Esophagus muscularis mucosa (tissue), 4 donors: ENCODE measurements at places on chromosomes 7 and 10. TPM values are rescaled to one million over a fixed set of nuclear protein-coding genes. Genes with fewer than 3 reads are reported as not detected.

HIPK2 gene
- 28.8 TPM for total RNA-seq

NUTM2E gene
- total RNA-seq, result not detected

RSPH10B gene
- not detected for total RNA-seq

FAM25C gene
- total RNA-seq, result not detected

HOXA7 gene
- total RNA-seq, result 0.33 TPM

DNA sequence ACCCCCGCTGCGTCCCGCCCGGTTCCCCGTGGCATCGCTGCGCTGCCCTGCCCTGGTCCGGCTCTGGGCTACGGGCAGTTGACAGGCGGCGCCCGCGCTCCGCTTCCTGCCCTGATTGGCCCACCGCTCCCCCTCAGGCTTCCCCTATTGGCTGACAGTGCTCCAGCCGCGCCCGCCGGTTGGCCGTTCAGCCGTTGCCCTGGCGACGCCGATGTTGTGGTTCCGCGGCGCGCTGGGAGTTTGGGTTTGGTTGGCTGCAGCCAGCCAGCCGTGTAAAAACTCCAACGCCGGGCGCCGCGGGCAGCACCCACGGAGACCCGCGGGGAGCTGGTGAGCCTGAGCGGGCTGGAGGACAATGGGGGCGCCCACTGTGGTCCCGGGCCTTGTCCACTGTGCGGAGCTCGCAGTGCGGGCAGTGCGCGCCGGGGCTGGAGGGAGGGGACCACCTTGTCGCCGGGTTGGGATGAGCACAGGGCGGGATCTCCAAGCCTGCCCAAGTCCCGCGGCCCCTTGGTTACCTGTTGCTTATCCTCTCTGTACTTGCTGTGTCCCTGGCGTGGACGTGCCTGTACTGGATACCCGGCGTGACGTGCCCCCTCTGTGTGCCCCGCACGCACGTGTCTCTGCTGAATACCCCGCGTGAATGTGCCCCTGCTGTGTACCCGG is at the start of gene C7orf57:
Gene C7orf57 (plus strand): TSS at position 243 of the 666 bp plus-strand sequence. CDS start 766 bp downstream, outside the sequence.
- H3K4me3 ChIP-seq, result peak within 1 kb of the TSS; percentile 59
- H3K27me3 ChIP-seq, result no peaks in the 10 kb centered on the region
- H3K36me3 ChIP-seq, result no peaks in the 10 kb centered on the region
- H3K4me1 ChIP-seq, result peaks cover 14% of the 10 kb centered on the region
- no peak within 1 kb of the TSS for H3K27ac ChIP-seq

- H3K27me3 ChIP-seq, result no peaks in the 10 kb centered on the region
- no peak overlapping the region for H3K27ac ChIP-seq
- DNase-seq, result no peak
- no peaks in the 10 kb centered on the region for H3K4me1 ChIP-seq
Observed at GRCh38 chr10:52483587-52483986, 169.5 kb downstream of the DKK1 start.

GRCh38 chr7:23100697-23101096 is 4.9 kb upstream of the KLHL7 start:
- H3K27me3 ChIP-seq, result no peaks in the 10 kb centered on the region
- H3K36me3 ChIP-seq, result no peaks in the 10 kb centered on the region
- H3K27ac ChIP-seq, result no peak overlapping the region
- peaks cover 3% of the 10 kb centered on the region for H3K4me1 ChIP-seq

DNA sequence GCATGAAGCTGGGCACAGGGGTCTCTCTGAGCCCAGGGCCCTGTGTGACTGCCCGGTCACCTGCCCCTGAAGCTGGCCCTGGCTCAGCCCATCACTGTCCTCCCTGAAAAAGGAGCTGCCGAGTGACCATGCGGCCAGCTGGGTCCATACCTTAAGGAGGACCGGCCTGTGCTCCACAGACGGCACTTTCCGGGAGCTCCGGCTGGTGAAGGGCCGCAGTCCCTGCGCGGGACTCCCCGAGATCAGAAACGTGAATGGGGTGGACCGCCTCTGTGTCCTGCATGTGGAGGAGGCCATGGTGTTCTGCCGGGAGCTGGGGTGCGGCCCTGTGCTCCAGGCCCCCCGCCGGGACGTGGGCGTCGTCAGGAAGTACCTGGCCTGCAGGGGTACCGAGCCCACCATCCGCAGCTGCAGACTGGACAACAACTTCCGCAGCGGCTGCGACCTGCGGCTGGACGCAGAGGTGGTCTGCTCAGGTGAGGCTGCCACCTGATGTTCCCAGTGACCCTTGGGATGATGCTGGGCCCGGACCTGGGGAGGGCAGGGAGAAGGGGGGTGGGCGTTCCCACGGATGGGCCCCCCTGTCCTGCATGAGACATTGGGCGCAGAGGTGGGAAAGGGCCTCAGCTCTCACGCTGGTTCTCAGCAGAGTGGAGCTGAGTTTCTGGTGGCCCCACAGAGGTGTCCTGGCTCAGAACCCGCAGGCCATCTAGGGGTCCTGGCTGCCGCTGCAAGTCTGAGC is 3.5 kb downstream of the SCART1 start:
- no peaks in the 10 kb centered on the region for H3K27me3 ChIP-seq
- no peak overlapping the region for H3K27ac ChIP-seq
- peak; percentile 77 for DNase-seq

DNA sequence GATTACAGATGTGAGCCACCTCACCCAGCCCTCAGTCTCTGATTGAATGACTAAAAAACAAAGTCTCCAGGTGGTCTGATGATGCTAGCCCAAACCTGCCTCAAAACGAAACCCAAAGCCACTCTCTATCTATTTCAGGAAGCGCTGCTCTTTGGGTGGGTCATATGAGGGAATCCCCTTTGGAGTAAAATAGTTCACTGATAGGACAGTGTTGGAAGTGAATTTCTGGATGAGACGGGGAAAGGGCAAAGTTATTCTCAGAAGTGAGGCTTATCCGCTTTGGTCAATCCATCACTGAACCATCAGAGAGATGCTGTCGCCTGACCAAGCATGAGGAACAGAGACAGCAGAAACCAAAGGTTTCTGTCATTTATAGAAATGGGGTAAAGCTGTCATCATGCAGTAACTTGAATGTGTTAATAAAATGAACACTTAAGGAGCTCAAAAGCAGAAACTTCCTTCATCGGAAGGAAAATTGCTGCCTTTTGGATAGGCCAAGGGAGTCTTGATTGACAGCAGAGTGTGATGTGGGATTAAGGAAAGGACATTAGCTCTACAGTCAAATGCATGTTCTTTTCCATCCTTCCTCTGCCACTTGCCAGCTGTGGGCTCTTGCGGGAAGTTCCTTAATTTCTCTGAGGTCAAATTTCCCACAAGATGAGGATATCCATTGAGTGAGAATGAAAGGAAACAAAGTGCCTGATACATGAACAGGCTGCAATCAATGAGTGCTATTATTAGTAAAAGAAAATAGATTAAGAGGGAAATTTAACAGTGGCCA is 64.9 kb upstream of the C1QL3 start:
- H3K4me3 ChIP-seq, result no peak overlapping the region
- DNase-seq, result no peak
- H3K36me3 ChIP-seq, result peaks cover 4% of the 10 kb centered on the region
- H3K27me3 ChIP-seq, result no peaks in the 10 kb centered on the region
- H3K4me1 ChIP-seq, result no peaks in the 10 kb centered on the region

DNA sequence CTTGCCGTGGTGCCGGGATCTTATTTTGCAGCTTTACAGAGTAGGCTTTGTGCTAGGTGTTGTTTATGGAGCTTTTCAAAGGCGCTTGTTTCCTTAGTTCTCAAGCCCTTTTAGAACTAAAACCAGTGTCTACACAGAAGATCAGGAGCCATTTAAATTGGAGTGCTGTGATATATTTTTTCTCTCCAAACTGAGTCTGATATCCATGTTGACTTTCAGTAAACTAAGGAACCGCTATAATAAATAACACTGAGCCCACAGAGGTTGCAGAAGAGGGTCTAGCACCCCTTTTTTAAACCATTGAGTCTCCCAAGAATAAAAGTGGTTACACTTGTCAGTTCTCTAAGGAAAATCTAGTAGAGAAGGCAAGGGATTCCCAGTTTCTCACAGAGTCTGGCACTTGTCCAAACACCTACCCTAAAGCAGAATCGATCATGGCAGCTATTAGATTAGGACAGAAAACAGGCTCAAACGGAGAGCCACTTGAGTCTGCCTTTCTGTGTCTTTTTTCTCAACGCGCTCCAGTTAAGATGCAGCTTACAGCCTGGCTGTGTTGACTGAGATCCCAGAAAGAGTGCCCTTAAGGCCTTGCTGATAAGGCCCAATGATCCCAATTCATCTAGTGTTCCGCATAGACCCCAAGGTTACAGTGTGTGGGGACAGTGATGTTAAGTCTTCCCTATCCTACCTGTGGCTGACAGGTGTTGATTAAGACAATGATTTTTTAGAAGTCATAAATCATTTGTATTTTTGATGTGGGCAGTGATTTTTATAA is 804 bp downstream of the TMEM106B start:
- H3K27ac ChIP-seq, result peak overlapping the region; percentile 92
- H3K27me3 ChIP-seq, result no peaks in the 10 kb centered on the region
- DNase-seq, result no peak
- H3K4me1 ChIP-seq, result peaks cover 10% of the 10 kb centered on the region
- H3K4me3 ChIP-seq, result peak overlapping the region; percentile 91

DNA sequence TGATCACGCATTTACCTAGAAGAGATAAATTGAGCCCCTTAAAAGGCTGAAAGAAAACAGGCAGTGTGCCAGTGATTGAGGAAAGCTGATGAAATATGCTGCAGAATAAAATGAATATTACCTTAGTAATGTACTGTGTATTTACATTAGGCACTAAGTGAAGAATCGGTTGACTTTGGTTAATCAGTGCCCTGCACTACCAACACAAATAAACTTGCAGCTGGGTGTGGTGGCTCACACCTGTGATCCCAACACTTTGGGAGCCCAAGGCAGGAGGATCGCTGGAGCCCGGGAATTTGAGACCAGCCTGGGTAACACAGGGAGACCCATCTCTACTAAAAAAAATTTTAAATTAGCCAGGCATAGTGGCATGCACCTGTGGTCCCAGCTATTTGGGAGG is 148.3 kb upstream of the TCF7L2 start:
- no peak overlapping the region for H3K27ac ChIP-seq
- no peaks in the 10 kb centered on the region for H3K27me3 ChIP-seq
- H3K4me1 ChIP-seq, result no peaks in the 10 kb centered on the region
- DNase-seq, result no peak
- no peaks in the 10 kb centered on the region for H3K36me3 ChIP-seq

DNA sequence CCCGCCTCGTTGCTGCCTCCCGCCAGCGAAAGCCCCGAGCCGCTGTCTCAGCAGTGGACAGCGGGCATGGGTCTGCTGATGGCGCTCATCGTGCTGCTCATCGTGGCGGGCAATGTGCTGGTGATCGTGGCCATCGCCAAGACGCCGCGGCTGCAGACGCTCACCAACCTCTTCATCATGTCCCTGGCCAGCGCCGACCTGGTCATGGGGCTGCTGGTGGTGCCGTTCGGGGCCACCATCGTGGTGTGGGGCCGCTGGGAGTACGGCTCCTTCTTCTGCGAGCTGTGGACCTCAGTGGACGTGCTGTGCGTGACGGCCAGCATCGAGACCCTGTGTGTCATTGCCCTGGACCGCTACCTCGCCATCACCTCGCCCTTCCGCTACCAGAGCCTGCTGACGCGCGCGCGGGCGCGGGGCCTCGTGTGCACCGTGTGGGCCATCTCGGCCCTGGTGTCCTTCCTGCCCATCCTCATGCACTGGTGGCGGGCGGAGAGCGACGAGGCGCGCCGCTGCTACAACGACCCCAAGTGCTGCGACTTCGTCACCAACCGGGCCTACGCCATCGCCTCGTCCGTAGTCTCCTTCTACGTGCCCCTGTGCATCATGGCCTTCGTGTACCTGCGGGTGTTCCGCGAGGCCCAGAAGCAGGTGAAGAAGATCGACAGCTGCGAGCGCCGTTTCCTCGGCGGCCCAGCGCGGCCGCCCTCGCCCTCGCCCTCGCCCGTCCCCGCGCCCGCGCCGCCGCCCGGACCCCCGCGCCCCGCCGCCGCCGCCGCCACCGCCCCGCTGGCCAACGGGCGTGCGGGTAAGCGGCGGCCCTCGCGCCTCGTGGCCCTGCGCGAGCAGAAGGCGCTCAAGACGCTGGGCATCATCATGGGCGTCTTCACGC is 825 bp downstream of the ADRB1 start:
- no peaks in the 10 kb centered on the region for H3K27me3 ChIP-seq
- H3K36me3 ChIP-seq, result no peaks in the 10 kb centered on the region
- peaks cover 37% of the 10 kb centered on the region for H3K4me1 ChIP-seq
- peak overlapping the region; percentile 94 for H3K27ac ChIP-seq
- DNase-seq, result no peak
- peak overlapping the region; percentile 68 for H3K4me3 ChIP-seq
